Ovary (tissue), 10 donors: ENCODE measurements at places on chromosomes 5 and 9. TPM values are rescaled to one million over a fixed set of nuclear protein-coding genes. Genes with fewer than 3 reads are reported as not detected.

DNA sequence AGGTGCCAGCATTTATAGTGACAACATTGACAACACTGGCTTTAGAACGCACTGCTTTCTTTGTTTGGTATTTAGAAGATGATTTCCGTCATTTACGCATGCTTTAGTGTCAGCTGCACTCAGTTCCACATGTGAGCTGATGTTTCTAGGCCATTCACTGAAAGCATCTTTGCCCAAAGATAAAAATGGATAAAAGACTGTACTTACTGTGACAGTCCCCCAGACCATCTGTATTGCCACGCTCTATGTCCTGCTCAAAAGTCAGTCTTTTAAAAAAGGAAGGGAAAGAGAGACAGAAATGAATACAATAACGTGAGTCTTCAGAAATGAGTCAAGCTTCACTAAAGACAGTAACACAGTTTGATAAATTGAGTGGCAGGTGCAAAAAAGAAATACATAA is 99.3 kb downstream of the SEMA6A start:
- H3K4me1 ChIP-seq = no peaks in the 10 kb centered on the region
- no peak overlapping the region for H3K27ac ChIP-seq
- H3K4me3 ChIP-seq = no peak overlapping the region

DOCK2 gene
- total RNA-seq = 4.7 TPM

DNA sequence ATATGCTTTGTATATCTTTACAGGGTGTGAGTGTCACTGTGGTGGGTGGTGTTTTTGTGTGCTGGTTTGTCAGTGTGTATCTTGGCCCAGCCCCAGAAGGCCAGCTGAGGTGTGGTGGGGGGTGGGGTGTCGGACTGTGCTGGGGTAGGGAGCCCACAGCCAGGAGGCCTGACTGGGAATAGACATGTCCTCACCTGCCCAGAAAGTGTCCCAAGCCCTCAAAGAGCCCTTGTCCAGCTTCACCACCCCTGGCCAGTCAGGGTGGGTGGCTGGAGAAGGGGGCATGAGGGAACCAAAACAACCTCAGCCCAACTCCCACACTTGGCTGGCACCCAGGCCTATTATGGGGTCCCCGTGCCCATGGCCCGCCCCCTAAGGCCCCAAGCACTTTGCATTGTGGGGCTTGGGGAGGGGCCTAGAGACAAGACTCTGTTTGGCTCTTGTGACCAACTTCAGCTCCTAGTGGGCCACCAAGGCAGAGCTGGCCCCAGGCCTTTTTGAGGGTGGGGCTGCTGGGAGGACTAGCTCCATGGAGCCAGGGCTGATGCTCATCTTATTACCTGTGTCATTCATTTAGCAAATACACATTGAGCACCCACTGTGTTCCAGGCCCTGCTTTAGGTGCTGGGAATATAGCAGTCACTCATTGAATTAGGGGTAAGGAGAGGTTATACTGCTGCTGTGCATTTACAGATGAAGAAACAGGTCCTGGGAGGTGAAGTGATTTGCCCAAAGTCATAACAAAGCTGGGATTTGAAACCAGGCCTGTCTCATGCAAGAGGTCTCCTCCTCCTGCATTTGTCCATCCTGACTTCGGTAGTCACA is 56.2 kb upstream of the PSD2 start:
- H3K4me3 ChIP-seq = no peak overlapping the region

DNA sequence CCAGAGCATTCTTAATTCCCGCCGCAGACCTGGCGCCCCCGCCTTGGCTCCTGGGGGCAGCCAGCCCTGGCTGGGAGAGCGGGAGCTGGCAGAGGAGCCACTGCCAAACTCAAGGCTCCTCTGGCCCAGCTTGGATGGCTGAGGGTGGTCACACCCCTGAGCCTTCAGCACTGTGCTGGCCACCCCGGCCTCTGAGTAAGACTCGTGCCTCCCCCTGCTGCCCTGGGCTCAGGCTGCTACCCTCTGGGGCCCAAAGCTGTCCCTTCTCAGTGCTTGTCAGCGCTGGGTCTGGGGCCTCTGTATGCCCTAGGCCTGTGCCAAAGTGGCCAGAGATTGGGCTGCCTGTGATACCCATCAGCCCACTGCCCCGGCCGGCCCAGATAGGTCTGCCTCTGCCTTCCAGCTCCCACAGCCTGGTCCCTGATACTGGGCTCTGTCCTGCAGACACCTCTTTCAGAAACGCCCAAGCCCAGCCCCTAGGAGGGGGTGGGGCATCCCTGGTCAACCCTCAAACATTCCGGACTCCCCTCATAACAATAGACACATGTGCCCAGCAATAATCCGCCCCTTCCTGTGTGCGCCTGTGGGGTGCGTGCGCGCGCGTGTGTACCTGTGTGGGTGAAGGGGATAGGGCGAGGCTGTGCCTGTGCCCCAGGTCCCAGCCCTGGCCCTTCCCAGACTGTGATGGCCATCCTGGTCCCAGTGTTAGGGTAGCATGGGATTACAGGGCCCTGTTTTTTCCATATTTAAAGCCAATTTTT is 4.4 kb upstream of the PRR7 start:
- H3K27ac ChIP-seq = no peak overlapping the region
- DNase-seq = no peak
- no peaks in the 10 kb centered on the region for H3K27me3 ChIP-seq

DNA sequence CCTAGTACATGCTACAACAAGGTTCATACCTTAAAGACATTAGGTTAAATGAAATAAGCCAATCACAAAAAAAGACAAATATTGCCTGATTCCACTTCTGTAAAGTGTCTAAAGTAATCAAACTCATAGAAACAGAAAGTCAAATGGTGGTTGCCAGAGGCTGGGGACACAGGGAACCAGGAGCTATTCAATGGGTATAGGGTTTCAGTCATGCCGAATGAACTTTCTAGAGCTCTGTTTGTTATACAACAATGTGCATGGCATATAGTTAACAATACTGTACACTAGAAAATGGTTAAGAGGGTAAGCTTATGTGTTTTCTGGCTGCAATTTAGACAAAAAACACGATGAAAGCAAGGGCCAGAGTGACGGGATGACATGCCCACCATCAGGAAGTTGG is 70.8 kb upstream of the EGFLAM start:
- H3K27ac ChIP-seq = no peak overlapping the region
- no peaks in the 10 kb centered on the region for H3K4me1 ChIP-seq
- no peak overlapping the region for H3K4me3 ChIP-seq
- DNase-seq = no peak

- H3K27me3 ChIP-seq = no peaks in the 10 kb centered on the region
- H3K36me3 ChIP-seq = no peaks in the 10 kb centered on the region
- no peak overlapping the region for H3K27ac ChIP-seq
Measured at GRCh38 chr9:13513716-13514444, 234.4 kb upstream of the MPDZ start.

MED22 gene
- 26.7 TPM for total RNA-seq

GRCh38 chr5:2023196-2023595 is 140.5 kb upstream of the IRX4 start:
- H3K4me1 ChIP-seq = no peaks in the 10 kb centered on the region
- H3K36me3 ChIP-seq = no peaks in the 10 kb centered on the region
- no peak for DNase-seq
- no peaks in the 10 kb centered on the region for H3K27me3 ChIP-seq
- H3K4me3 ChIP-seq = no peak overlapping the region

DNA sequence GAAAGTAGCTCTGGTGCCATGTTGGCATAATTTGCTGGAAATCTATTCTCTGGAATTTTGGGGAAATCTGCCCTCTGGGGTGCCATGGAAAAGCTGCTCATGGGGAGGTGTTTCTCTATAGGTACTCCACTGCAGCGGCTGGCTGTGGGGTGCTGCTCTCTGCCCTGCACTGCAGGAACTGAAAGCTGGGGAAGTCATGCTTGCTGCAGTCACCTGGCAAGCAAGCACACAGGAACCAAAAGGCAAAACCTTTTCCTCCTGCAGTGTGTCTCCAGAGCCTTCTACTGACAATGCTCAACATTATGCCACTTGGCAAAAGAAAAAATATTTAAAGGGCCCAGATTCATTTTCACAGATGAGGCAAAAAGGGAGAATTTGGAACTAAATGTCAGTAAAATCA is 25.8 kb upstream of the CARNMT1 start:
- no peak overlapping the region for H3K27ac ChIP-seq
- no peaks in the 10 kb centered on the region for H3K36me3 ChIP-seq
- H3K4me1 ChIP-seq = no peaks in the 10 kb centered on the region
- DNase-seq = no peak
- no peaks in the 10 kb centered on the region for H3K27me3 ChIP-seq
